Glutamatergic neuron (in vitro differentiated cells): ENCODE measurements at places on chromosomes 2 and 18.
A peak's percentile ranks its signal among the peaks of the same experiment; 100 is the strongest.

DNA sequence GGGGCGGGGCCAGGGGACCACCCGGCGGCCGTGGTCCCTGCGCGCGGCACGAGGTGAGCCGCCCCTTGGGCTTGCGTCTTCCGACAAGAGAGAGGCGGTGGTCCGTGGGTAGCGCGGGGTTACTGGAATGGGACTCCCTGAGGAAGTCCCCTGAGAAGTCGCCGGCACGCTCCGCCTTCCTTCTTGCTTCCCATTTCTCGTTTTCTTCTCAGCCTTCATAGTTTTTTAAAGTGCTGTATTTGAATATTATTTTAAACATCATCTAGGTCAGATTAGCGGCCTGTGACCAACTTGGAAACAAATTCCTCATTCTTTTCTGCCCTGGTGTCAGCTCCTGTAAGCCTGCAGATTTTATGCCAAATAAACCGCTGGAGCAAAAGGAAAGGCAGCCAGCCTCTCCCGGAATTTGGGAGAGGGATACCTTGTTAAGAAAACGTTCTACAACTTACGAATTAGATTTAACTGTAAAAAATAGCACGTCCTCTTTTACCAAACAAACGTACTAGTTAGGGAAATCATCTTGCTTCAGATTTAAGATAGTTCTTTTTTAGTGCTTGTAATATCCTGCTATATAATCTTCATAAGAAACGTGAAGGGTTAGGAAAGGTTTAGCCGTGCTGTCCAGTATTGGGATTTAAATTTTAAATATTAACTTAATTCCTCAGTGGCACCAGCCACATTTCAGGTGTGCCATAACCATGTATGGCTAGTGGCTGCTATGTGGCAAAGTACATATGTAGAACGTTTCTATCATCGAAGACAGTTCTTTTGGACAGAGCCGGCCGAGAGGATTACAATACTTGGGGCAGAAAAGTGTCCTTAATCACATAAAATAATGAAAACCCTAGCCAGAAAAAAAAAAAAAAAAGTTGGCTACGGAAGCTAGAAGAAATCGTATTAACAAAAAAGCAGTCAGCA lies 628 bp upstream of the PTPN2 start:
- DNase-seq: no peak

DNA sequence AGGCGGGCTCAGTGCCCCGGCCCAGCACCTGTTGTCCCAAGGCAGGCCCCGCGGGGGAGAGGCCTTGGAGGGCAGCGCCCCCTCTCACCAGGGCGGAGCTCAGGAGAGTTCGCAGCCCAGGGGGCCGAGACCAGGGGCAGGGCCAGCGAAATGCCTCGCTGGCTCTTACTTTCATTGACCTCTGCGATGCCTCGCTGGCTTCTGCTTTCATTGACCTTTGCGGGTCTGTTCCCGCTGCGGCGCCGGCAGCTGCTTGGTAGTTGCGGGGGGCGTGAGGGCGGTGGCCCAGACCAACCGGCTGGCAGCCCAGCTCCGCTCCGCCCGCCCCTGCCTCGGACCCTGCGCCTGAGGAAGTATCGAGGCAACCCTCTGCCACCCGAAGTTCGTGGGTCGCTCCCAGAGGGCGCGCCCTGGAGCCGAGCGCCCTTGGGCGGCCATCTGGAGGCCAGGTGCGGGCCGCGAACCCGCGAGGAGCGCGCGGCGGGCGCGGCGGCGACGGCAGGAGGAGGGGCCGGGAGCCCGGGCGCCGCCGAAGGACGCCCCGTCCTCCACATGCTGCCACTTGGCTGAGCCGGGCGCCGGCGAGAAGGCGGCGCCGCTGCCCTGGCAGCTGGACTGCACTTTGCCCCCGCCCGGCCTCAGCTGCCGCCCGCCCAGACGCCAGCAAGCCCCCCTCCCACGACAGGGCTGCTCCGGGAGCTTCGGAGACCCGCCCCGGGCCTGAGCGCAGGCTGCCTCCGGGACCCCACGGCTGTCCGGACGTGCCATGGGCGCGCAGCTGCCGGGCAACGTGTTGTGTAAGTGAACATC lies 118.0 kb upstream of the MSTN start:
- peak; percentile 69 for DNase-seq

GRCh38 chr2:48148841-48149430 lies 242.6 kb upstream of the FBXO11 start:
- no peak for DNase-seq

DNA sequence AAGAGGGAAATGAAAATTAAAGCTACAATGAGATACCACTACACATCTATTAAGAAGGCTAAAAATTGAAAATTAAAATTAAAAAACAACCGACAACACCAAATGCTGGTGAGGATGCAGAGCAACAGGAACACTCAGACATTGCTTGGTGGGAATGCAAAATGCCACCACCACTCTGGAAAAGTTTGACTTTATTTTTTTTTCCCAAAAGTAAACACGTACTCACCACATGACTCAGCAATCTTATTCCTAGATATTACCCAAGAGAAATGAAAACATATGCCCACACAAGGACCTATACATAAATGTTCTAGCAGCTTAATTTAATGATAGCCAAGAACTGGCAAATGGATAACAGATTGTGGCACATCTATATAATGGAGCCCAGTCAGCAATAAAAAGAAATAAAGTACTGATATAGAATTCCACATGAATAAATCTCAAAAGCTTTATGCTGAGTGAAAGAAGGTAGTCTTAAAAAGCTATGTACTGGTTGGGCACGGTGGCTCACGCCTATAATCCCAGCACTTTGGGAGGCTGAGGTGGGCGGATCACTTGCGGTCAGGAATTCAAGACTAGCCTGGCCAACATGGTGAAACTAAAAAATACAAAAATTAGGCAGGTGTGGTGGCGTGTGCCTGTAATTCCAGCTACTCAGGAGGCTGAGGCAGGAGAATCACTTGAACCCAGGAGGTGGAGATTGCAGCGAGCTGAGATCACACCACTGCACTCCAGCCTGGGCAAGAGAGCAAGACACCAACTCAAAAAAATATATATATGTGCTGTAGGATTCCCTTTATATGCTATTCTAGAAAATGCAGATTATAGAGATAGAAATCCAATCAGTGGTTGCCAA lies 4.2 kb upstream of the PROC start:
- no peak for DNase-seq

GRCh38 chr2:216392018-216392562 lies 19.8 kb upstream of the MARCHF4 start:
- no peak for DNase-seq

- no peak for DNase-seq
Observed at GRCh38 chr2:100577777-100578176, 15.0 kb downstream of the PDCL3 start.

- no peak for DNase-seq
Observed at GRCh38 chr2:48221846-48222516, 308.0 kb upstream of the STON1 start.

DNA sequence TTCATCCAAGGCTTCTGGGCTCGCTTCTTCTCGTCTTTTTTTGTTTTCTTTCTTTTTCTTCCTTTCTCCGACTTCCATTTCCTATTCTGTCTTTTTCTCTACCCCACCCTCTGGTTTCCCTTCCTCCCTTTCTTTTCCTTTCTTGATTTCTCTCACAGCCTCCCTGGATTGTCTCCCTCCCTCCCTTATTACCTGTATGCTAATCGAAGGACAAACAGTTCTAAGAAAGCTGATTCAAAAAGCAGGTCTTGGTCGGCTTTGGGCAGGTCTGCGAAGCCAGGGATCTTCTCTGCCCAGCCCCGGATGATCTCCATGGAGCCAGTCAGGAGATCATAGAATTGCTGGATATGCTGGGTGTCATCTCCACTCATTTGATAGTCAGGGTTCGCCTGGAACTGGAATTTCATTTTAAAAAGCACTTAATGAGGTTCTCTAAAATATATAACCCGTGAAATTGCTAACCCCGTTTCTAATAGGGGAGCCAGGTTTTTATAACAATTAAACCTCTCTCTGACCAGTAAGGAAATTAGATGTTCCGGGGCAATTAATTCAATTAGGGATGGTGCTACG lies 5.9 kb downstream of the NR4A2 start:
- DNase-seq: no peak

DNA sequence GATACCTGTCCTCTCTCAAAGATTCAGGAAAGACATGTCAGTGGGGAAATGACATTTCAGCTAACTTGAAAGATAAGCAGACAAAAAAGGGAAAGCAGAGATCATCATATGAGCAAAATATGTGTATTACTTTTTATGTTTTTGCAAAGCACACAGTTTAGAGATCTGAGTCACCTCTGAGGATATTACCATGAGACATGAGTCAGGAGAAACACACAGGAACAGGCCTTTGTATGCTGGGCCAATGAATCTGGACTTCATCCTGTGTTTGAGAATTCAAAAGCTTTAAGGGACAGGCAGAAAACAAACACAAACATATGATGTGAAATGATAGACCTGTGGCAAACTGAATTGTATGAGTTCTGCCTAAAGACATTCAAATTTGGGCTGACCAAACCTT lies 306.0 kb upstream of the EPC2 start:
- DNase-seq: no peak

- no peak for DNase-seq
Observed at GRCh38 chr18:2256577-2256976, 314.7 kb downstream of the METTL4 start.

GRCh38 chr2:71821856-71822255 lies 325.8 kb downstream of the CYP26B1 start:
- DNase-seq: no peak

DNA sequence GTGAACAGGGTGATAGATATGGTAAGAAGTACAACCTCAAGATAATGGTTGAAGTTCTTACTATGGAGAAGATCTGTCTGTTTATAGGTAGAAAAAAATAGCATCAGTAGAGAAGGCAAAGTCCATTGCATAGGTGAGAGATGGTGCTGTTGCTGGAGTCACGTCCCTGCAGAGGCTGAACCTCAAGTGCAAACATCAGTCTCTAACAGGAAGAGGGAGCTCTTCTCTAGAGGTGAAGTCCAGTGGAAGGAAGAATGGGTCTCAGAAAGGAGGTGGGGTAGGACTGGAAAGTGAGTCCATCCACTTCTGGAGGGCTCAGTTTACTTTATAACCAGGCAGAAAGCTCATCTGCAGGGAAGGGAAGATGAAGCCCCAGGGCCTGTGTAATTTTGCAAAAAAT lies 337.7 kb downstream of the MEIS1 start:
- DNase-seq: no peak

DNA sequence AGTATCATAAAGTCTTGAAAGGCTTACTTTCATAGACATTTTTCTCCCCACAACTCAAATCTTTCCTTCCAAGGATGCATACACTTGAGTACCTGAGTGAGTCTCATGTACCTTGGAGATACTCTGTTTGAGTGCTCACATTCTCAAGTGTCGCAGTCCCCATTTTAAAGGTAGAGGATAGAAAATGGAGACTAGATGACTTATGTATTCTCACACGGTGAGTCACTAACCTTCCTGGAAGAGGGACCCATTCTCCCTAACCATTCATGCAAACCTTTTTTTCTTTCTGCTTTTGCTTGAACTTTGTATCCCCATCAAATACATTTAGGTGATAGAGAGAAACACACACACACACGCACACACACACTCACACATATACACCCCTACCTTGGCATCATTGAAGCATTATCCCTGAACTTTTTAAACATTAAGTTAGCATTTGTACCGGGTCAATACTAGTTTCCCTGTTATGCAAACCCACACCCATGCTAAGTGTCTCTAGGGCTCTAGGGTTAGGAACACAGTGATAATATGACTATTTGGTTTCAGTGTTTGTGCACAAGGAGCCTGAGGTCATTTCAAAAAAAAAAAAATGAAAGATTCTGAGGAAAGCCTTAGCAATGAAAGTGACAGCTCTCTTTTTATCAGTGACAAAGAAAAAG lies 236.2 kb downstream of the IKZF2 start:
- DNase-seq: no peak

DNA sequence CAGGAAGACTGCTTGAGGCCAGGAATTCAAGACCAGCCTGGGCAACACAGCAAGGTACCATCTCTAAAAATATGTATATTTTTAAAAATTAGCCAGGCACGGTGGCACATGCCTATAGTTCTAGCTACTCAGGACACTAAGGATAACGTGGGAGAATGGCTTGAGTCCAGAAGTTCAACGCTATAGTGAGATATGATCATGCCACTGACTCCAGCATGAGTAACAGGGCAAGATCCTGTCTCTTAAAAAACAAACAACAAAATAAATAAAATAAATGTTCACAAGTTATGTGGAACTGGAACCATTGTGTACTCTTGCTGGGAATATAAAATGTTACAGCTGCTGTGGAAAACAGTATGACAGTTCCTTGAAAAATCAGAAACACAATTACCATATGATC lies 47.2 kb downstream of the USP34 start:
- no peak for DNase-seq

- DNase-seq: peak; percentile 73
Observed at GRCh38 chr2:179263446-179264367, 925 bp downstream of the SESTD1 start.

- DNase-seq: no peak
Observed at GRCh38 chr18:62778976-62779869, 63.9 kb downstream of the PHLPP1 start.

GRCh38 chr2:209960045-209960444 lies 42.4 kb upstream of the RPE start:
- DNase-seq: no peak

DNA sequence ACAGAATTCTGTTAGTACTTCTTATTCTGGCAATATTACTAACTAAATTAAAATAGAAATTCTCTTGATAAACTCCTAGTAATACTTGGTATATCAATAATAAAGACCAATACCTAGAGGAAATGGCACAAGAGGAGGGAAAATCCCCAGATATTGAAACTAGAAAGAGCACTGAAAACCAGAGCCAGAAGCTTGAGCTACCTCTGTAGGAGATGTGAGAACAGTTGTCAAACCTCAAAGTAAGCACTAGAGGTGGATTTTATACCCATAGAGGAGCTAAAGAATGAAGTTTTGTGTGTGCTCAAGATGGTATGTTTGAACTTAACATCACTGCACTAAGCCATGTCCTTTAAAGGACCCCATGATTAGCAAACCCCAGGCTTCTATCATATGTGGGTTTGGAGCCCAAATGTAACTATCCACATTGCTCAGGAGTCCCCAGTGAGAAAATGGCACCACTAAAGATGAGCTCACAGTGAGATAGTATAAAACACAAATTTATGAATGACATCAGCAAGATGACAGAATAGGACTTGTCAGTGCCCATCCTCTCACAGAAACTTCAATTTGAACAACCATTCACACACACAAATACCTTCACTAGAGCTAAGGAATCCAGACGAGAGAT lies 122.1 kb downstream of the PKP4 start:
- DNase-seq: no peak

- DNase-seq: no peak
Observed at GRCh38 chr2:208127090-208127489, 2.5 kb downstream of the CRYGC start.

GRCh38 chr18:7524786-7525185 lies 42.3 kb upstream of the PTPRM start:
- DNase-seq: no peak
